ENCODE measurements at places on chromosomes 3 and 15.

DNA sequence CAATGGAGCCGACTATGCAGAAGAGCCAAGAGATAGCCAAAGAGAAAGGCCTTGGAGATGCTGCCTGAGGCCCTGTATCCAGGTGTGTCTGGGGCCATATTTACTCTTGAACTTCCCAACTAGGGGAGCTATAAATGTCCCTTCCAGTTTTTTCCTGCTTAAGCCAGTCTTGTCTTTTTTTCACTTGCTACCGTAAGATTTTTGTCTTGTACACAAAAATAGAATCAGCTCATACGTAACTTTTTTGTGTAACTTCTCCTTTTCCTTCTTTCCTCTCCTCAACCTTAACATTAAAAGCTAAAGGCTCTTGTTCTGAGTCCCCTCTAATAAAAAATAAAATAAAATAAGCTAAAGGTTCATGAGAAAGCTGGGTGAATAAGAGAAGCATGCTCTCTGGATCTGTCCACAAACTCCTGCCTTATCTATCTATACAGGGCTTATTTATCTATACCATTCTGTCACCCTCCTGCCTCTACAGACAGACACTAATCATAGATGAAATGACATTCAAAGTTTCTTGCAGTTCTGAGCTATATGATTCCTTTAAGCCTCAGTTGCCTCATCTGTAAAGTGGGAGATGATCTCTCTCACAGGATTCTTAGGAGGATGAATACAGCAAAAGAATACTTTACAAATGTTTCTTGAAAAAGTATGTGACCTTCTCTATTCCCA, 4.6 kb downstream of the SUMF1 start:
- DNase-seq = no peak

GRCh38 chr3:75101329-75102147, 487.1 kb upstream of the CNTN3 start:
- DNase-seq = peak; percentile 1

DNA sequence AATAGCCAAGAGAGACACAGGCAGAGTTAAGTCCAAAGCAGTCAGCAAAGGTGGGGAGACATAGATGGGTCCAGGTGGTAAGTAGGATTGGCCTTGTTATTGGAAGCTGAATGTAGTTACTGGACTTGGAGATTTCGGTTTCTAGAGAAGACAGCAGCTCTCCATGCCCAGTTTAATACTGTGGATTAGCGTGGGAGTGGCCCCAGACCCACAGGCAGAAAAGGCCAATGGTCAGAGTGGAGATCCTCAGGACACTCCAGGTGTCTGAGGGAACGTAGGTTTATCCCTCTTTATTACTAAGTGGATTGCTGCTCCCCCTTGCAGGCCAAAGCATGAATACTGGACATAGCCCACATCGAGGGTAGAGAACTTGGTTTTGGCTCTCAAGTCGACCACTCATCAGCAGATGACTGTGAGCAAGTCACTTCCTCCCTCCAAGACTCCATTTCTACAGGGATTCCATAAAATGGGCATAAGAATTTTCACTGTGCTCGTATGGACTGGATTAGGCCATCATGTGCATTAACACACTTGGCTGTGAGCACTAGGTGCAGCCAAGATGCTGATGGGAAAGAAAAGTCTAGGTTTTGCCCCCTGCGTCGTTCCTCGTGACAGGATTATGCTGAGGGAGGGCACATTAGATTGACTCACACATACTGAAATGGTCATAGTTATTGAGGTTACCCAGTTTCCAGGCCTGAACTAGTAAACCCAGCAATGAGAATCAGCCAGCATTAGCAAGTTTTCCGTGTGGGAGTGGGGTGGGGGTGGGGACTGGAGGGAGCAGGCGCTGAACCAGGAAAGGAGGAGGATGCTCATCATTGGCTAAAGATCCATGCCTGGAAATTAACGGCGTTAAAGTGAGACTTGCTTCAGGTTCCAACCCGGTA, 225.2 kb upstream of the TPRG1 start:
- DNase-seq = no peak

- DNase-seq = no peak
These were observed 342.1 kb downstream of the SLC9A9 start for GRCh38 chr3:143506190-143506589.

GRCh38 chr15:79329171-79329611, 18.3 kb downstream of the TMED3 start:
- peak; percentile 15 for DNase-seq

GRCh38 chr15:90819390-90819789, 49.0 kb upstream of the FURIN start:
- no peak for DNase-seq

DNA sequence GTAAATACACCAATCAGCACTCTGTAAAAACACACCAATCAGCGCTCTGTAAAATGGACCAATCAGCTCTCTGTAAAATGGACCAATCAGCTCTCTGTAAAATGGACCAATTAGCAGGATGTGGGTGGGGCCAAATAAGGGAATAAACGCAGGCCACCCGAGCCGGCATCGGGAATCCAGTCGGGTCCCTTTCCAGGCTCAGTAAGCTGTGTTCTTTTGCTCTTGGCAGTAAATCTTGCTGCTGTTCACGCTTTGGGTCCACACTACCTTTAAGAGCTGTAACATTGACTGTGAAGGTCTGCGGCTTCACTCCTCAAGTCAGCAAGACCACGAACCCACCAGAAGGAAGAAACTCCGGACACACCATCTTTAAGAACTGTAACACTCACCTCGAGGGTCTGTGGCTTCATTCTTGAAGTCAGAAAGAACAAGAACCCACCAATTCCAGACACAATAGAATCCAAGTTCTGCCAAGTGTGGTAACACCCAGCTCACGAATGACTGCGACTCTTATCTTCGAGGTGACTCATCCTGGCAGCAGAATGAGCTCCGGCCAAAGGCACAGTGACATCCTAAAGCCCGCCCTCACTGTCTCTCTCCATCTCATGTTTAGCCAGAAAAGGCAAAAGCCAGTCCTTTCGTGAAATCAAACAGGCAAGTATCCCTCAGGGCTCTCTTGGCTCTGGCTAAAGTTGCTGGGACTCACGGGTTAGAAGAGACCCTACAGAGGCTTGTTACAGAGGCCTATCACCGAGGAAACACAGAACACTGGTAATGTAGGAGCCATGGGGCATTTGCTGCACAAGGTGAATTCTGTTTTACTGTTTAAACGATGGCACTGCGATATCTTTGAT, 155.2 kb downstream of the FAM43A start:
- no peak for DNase-seq

DNA sequence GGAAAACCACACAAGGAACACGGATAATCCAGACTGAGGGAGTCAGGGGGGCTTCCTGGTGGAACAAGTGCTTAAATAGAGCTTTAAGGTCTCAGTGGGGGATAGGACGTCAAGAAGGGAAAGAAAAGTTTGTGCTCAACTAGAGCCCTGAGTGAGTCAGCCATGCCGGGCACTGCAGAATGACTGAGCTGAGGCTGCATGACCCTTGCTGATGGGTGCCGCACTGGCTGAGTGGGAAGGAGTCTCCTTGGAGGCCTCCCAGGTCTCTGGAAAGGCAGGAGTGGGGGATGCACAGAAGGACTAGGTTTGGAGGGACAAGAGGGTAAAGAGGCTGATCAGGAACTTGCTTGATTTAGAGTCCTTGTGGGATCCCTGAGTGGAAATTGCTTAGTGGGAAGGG, 150.3 kb downstream of the RPLP1 start:
- no peak for DNase-seq

GRCh38 chr3:174035328-174035886, 637.9 kb downstream of the NLGN1 start:
- DNase-seq = no peak

DNA sequence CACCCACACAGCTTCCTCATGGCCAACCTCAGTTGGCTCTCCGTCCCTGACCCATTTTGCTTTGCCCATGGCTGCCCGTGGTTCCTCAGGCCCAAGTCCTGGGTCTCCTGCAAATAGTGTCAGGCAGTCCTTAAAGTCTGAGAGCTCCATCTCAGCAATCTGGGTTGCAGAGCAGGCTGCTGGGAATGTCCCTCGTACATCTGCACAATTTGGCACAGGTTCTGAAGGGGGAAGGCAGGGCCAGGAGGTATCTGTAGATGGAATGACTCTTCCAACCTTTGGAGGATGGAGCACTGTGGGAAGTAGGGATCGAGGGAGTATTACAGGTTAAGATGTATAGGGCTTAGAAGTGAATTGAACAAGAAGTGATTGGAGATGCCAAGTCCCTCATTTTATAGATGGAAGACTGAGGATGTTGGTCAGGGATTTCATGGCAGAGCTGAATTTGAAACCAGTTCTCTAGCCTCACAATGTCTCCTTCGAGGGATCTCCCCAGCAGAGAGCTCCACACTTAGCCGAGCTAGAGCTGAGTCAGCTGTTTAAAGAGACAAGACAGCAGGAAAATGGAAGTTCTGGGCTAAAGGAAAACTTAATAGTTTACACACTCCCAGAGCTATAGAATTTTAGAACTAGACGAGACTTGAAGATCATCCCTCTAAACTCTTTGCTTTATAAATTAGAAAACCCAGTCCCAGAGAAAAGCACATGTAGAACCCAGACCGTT, 9.2 kb downstream of the CKMT1A start:
- DNase-seq = no peak

DNA sequence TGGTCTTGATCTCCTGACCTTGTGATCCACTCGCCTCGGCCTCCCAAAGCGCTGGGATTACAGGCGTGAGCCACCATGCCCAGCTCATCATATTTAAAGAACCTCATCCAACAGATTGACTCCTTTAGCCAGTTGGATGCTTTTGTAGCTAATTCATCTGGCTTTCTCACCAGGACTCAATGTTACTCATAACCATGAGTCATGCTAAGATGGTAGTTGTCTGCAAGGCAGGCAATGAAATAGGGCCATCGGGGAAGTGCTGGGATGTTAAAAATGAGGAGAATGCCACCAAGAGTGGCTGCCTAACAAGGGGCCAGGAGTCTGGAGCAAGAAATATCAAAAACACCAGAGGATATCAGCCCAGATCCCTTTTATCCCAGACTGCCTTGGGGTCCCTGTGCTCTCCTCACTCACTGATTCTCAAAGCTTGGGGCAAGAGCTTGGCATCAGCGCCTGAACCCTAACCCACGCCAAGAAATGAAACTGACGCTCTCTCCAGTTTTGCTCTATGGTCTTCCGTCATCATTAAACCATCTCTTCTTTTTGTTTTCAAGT, 7.4 kb upstream of the PCOLCE2 start:
- peak; percentile 65 for DNase-seq

- no peak for DNase-seq
These were observed 20.0 kb upstream of the PIAS1 start for GRCh38 chr15:68034081-68034480.

GRCh38 chr15:98786717-98787116, 138.4 kb downstream of the IGF1R start:
- DNase-seq = no peak

- DNase-seq = peak; percentile 83
These were observed at the start of gene CHRNA7 for GRCh38 chr15:32029862-32030781. CHRNA7 (plus strand) TSS chr15:32030515; CDS start chr15:32030595, 80 bp downstream.

GRCh38 chr3:190130037-190130436, 9.3 kb upstream of the P3H2 start:
- no peak for DNase-seq

DNA sequence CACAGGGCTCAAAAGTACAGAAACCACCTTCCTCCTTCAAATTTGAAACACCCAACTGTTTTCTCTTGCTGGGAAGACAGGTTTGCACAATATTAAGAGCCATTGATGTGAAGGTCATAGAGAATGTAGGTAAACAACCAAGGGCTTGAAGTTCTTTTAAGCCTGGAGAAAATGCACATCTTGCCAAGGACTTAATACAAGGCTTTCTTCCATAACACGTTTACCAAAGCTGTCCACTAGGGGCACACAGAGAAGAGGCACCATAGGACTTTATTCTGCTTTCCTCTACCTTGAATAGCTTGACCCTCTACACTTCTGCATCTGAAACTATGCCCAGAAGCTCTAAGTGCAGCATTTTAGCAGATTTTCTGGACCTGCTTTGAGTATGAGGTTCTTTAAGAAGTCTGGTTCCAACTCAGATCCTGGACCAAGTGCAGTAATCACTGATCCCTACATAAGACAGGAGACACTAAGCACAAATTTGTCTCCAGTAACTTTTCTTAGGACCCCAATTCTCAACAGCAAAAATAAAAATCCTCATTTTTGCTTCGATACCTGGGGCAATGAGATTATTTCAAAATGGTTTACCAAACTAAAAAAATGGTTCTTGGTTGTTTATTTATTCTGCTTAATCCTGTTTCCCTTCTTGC, 138.0 kb downstream of the FBN1 start:
- peak; percentile 31 for DNase-seq

- peak; percentile 42 for DNase-seq
These were observed 135.0 kb upstream of the WNT5A start for GRCh38 chr3:55622116-55622515.

DNA sequence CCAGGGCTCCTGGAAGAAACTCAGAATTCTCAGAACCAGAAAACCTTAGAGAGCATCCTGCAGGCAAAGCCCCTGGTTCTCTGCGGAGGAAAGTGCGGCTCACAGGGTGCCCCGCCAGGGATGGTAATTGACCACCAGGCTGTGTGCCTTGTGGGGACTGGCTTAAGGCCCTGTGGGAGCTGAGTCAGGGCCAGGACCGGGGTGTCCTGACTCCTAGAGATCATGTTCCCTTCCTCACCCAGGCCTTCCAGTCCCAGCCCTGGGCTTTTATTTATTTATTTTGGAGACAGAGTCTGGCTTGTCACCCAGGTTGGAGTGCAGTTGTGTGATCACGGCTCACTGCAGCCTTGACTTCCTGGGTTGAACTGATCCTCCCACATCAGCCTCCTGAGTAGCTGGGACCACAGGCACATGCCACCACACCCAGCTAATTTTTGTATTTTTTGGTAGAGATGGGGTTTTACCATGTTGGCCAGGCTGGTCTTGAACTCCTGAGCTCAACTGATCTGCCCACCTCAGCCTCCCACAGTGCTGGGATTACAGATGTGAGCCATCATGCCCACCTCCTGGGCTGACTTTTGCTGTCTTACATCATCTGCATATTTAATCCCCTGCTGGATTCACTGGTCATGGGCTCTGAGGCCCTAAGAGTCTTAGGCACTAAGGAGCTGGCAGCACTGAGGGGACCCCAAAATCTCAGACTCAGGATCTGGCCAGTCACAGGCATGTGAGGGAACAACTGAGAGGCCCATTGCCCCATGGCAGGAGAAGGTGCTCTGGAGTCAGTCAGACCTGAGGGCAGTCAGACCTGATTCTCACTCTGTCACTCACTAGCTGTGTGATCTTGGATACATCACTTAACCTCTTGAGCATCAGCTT, 20.4 kb upstream of the LAMP3 start:
- no peak for DNase-seq

GRCh38 chr3:45677033-45677446, 12.2 kb upstream of the SACM1L start:
- DNase-seq = peak; percentile 71

Measured in GM03348 (cell line).